ENCODE measurements at places on chromosomes 1 and 21. TPM values are rescaled to one million over a fixed set of nuclear protein-coding genes. Genes with fewer than 3 reads are reported as not detected.

The HEYL gene
- total RNA-seq, result 0.38 TPM

The CNKSR1 gene
- total RNA-seq, result not detected

The FCN3 gene
- total RNA-seq, result 0.33 TPM

The MYBPH gene
- total RNA-seq, result not detected

The LPAR3 gene
- not detected for total RNA-seq

The PPM1J gene
- 0.98 TPM for total RNA-seq
